ENCODE measurements at places on chromosomes 2 and 18. TPM values are rescaled to one million over a fixed set of nuclear protein-coding genes. Genes with fewer than 3 reads are reported as not detected.
A peak's percentile ranks its signal among the peaks of the same experiment; 100 is the strongest.

DNA sequence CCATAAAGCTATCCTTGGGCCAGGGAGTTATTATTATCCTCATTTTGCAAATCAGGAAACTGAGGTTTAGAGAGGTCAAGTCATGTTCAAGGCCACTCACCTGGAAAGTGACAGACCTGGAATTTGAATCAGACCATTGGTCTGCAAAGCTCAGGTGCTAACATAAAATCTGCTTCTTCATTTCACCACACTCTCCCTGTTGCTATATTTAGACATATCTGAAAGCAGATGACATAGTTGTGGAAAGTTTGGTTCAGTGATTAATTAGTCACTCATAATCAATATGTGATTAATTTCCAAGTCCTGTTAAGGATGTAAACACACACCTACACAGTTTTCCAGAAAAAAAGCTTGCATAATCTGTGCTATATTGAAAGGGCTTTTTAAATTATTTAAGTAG, 57.4 kb downstream of the LINC00305 start:
- DNase-seq: no peak

The CFC1 gene
- total RNA-seq: 10.5 TPM

GRCh38 chr2:120780402-120780801, 44.7 kb downstream of the GLI2 start:
- DNase-seq: peak; percentile 56

The SPOPL gene
- total RNA-seq: 24.9 TPM

GRCh38 chr2:152585830-152586484, 131.3 kb downstream of the PRPF40A start:
- DNase-seq: no peak

The RHBDD1 gene
- total RNA-seq: 16.5 TPM

The PROM2 gene
- total RNA-seq: 43.4 TPM

The CD302 gene
- 40.4 TPM for total RNA-seq

Data from prostate gland (tissue), 2 donors.